ENCODE measurements at places on chromosomes 12 and 14.

DNA sequence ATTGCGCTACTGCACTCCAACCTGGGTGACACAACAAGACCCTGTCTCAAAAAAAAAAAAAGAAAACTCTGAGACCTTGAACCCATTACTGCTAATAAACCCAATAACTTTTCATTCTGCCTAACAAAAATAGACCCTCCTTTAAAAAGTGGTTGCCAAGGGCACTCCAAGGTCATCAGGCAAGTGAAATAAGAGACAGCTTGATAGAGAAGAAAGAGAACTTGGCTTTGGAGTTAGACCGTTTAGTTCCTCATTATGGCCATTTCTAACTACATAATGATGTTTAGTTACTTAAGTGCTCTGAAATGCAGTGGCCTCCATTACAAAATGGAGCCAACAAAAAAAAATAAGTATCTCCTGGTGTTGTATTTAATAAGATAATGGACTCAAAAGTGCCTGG is 55.9 kb downstream of the PHLDA1 start:
- DNase-seq = no peak

GRCh38 chr12:52801773-52802172 is 5.9 kb upstream of the KRT3 start:
- no peak for DNase-seq

- peak; percentile 72 for DNase-seq
These were observed 5.9 kb downstream of the DDX55 start for GRCh38 chr12:123607756-123608155.

DNA sequence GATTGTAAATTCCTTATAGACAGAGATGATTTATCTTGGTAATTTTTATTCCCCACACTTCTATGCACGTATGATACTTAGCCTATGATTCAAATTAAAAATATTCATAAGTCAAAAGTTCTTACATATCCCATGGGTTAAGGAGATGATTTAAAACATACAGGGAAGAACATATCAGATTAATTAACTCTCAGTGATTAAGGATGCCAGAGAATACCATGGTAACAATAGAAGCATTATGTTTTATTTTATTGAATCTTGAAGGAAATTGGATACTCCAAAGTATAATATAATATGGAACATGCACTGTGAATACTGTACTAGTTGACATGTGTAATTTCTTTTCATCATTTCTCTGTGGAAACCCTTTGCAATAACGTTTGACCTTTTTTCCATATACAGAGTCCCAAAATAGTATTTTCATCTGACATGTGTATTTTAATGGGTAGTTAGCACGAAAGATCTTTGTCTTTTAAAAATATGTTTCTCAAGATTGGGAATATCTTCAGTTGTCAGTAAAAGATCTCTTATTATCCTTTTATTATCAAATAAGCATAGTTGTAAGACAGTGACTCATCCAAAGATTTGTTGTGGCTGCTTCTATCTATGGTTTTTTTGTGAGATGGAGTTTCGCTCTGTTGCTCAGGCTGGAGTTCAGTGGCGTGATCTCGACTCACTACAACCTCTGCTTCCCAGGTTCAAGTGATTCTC is 166.7 kb downstream of the RAD51B start:
- DNase-seq = peak; percentile 88

DNA sequence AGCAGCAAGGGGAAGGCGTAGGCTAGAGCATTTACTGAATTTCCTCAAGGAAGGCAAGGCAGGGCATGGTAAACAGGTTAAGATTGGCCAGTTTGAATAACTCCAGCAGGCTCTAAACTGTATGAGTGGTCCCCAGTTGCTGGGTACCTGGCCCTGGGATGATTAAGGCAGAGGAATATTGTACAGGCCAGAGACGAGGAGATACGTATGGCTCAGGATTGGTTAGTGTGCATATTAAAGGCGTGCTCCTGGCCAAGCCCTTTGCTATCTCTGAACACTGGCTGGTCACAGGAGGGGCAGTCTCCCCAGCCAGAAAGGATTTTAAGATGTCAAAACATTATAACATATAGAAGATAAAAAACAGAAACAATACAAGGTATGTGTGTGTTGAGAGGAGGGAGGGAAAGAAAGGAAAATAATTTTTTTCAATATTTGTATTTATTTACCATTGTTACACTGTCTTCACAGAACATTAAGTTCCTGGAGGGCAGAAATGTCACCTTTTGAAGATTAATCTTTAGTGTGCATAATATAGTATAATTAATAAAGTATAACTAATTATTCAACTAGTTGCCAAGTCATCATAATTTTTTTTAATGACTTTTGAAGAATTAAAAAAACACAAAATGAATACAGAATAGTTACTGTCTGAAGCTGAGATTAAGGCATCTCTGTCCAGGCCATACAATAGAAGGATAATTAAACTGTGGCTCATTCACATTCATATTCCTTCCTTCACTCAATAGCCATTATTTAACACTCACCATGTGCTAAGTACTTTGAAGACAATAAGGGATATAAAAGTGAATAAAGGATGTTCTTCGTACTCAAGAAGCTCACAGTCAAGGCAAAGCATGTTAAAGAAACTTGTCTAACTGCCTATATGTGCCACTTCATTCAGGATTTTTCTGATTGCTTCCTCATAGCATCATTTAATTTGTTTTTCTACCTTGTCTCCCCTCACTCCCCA is 41.9 kb downstream of the DCP1B start:
- DNase-seq = no peak

DNA sequence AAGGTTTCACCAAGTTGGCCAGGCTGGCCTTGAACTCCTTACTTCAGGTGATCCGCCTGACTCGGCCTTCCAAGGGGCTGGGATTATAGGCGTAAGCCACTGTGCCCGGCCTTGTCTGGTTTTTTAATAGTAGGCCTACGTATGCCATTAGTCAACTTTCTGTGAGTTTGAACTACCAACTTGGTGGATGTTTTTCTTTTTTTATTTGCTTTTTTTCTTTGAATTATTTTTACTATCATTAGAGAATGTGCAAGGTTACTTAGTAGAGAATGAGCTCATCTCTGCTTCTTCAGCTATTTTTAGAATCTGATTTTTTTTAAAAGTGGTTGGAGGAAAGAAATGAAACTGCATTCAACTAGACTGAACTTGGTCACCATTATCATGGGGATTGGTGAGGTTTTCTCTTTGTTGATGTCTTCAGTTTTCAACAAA is 51.4 kb downstream of the HMGA2 start:
- DNase-seq = peak; percentile 56

DNA sequence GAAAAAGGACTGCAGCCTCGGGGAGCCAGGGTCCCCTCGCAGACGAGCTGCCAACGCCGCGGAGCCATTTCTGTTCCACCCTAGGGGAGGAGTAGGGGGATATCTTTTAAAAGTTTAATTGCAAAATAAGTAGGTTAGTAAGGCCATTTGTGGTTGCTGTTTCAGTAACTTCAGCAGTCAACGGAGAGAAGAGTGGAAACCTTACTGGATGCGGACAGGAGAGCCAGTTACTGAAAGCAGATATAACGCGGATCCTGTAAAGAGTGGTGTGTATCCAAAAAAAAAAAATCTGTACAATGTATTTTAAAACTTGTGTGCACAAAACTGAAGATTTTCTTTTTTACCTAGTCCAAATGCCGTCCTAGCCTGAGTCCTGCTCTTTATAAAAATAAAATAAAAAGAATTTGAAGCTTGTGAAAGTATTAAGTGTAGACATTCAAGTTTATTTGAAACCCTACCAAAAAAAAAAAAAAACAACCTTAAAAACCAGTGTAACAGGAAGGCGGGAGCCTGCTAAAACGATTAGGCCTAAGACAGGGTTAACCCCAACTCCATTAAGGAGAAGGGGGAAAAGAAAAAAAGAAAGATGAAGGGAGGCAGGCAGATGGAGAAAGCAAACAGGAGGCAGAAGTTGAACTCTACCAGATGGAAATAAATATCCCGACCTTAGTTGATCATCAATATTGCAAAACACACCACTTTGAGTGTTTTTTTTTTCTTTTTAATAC is 1.0 kb upstream of the BTG1 start:
- DNase-seq = peak; percentile 68

DNA sequence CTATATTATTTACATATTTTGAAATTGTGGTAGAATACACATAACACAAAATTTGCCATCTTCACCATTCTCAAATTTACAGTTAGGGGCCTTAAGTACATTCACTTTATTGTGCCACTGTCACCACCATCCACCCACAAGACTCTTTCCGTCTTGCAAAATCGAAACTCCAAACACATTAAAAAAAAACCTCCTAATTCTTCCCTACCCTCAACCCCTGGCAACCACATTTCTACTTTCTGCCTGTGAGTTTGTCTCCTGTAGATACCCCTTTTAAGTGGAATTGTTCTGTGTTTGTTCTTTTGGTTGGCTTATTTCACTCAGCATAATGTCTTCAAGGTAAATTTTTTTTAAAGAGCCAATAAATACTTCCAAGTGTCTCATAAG is 31.6 kb upstream of the AMIGO2 start:
- DNase-seq = no peak

DNA sequence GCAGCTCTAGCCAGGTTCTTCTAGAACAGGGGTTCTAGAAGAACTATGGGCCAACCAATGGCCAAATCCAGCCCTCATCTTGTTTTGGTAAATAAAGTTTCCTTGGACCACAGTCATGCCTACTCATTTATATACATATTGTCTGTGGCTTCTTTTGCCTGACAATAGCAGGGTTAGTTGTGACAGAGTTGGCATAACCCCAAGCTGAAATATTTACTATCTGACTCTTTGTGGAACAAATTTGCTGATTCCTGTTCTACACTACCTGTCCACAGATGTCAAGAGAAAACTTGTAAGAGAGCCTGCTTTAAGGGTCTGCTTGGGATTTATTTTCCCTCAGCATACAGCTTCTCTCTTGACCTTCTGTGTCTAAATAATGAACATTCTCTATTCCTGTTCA is 289.0 kb downstream of the KSR2 start:
- DNase-seq = no peak

GRCh38 chr12:6333566-6333965 is 8.3 kb downstream of the TNFRSF1A start:
- peak; percentile 79 for DNase-seq

DNA sequence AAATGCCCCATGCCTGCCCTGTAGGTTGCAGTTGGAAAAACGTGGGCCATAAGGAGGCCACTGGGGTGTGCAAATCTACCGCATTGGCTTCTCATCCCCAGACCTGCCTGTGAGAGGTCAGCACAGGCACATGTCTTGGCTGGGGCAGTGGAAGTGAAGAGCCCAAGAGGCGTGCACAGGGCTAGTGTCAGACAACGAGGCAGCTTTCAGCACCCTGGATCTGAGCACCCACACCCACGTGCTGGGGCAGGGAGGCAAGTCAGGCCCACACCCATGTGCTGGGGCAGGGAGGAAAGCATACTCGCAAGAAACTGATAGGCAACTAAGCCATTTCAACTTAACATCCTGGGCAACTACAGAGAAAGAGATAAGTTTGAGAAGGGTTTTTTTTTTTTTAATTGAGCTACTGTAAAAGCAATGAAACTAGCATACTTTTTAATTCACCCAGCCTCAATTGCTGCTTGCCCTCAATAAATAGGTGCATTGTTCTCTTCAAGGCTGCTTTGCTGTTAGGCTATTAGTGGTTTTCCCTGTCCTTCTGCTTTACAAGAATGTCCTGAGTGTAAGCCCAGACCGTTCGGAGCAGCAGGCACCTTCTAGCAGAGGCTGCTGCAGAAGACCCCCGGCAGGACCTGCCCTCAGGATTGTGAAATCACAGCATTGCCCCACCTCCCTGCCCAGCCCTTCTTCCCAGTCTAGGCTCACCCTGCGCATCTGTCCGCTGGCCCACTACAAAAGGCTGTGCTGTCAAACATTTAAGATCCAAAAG is 355.3 kb upstream of the FKBP4 start:
- DNase-seq = no peak

DNA sequence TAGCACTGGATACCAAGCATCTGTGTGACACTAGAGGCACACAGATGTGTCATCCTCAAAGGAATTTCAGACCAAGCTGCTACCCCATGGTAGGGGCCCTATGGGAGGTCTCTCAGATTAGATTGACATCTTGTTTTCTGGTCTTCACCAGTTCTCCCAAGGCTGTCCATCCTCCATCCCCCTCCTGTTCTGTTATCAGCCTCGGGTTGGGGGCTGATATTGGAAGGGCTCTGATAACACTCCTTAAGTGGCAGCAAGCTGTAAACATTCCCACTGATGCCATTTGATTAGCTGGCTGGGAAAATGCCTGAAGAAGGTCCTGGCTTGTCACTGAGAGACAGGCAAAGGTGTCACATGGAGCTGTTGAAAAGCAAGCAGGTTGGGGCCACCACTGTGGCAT is 185.9 kb upstream of the RBM19 start:
- DNase-seq = no peak

DNA sequence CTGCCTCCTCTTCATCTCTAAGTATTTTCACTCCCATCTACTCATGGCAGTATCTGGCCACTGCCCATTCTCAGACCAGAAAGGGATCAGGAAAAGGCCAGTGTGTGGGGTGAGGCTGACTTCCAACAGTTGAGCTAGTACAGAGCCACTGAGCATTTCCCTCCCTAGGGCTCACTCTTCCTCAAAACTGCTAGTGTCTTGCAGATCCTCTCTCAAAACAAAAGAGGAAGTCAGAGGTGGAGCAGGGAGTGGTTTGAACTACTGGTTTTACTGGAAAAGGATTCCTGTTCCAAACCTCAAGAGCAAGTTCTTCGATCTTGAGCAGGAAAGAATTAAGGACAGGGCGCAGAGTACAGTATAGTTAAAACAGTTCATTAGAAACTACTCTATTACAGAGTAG is 11.7 kb upstream of the RNASE10 start:
- no peak for DNase-seq

DNA sequence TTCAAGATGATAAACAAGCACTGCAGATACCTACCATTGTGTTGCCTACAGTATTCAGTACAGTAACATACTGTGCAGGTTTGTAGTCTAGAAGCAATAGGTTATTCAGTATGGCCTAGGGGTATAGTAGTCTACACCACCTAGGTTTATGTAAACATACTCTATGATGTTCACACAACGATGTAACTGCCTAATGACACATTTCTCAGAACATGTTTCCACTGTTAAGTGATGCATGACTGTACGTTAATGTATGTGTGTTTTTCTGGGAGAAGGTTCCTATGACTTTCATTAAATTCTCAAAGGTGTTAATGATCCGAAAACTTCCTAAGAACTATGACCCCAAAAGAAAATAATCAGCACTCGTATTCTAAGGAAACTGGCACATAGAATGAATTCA is 20.9 kb upstream of the CALM1 start:
- DNase-seq = no peak

- no peak for DNase-seq
These were observed 233.5 kb downstream of the BTG1 start for GRCh38 chr12:91912178-91912577.

DNA sequence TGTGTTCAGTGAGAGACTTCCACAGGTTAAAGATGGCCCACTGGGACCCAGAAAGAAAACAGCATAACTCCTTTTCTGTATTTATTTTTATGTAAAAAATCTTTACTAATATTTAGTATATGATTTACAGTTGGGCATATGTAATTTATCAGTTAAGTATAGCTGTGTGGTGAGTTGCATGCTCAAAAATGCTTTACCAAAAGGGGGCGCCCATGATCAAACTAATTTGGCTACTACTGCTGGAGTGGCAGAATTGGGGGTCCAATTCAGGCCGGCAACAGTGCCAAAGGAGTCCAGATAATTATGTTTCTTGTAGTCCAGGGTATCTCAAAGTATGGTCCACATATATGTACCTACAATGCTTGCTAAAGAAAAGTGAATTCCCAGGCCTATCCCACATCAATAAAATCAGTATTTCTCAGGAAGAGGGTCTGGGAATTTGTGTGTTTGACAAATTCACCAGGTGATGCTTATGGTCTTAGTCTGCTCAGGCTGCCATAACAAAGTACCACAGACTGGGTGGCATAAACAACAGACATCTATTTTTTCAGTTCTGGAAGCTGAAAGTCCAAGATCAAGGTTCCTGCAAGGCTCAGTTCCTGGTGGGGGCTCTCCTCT is 152.0 kb downstream of the KTN1 start:
- DNase-seq = no peak

GRCh38 chr14:103194256-103195045 is 71.2 kb downstream of the TNFAIP2 start:
- DNase-seq = peak; percentile 93

Data from amniotic epithelial cell (primary cell).